Stimulated activated CD4-positive, alpha-beta T cell treated with anti-CD3 and anti-CD28 coated beads, Interleukin-1b, Interleukin-23, amount 100 ng/mL, for 48 hours (primary cell): ENCODE measurements at places on chromosomes 5 and 9.

DNA sequence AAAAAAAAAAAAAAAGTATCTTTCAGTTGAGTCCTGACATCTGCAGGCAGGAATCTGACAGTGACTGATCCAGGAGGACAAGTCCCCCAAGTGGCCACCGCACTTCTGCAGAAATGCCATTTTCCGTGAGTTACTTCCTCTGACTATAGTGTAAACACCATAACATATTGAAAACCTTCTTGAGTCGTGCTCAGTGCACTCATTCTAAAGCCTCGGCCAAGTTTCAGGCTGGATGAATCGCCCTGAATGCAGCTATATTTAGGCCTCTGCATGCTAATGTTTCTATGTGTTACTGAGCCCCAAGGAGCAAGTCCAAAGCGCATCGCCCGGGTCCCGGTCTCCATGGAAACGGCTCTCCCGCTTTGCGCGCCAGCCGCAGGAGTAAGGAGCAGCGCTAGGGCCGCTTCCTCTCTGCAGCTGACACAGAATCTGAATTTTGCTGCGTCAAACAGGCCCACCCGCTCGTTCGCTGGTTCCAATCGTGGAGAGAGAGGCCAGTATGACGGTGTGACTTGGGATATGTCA lies 335.4 kb downstream of the MSX2 start:
- DNase-seq = peak; percentile 14

GRCh38 chr9:89606049-89606623 lies 1.3 kb downstream of the GADD45G start:
- peak; percentile 28 for DNase-seq

DNA sequence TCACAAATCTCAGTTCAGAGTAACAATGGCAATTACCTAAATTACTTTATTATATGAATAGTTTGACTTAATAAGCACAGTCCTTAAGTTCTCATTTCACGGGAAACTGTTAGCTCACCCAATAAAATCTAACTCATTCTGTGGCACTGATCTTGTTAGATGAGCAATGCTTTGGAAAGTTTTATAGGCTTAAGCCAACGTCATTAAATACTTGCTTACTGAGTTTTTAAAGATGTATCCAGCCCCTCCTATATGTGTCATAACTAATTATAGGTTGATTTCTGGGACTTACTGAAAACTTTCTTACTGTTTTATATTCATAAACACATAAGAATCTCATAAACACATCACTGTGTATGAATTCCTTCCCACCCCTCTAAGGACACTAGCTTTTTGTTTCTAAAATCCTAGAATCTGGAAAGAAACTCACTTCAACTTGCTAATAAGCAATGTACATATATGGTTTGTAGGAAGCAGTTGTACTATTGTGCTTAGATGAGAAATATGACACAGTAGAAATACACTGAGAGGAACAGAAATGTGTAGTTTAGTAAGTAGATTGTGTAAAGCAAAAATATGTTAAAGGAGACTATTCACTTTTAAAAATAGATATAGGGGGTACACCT lies 14.1 kb upstream of the MARCOL start:
- DNase-seq = no peak

DNA sequence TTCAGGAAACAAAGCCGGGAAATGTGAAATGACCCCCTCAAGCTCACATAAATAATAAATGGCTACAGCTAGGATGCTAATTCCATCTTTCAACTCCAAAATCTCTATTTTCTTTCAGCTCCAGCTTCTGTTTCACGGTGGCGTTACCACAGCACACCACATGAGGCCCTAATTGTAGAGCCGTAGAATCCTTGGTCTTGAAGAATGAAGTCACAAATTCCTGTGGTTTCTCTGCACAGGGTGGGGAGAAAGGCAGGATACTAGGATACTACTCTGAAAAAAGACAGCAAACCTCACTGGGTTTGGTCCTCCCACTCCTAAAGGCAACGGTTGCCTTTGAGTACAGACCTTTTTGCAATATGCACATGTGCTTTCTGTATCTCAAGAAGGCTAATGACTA lies 13.9 kb upstream of the RARS1 start:
- DNase-seq = no peak

DNA sequence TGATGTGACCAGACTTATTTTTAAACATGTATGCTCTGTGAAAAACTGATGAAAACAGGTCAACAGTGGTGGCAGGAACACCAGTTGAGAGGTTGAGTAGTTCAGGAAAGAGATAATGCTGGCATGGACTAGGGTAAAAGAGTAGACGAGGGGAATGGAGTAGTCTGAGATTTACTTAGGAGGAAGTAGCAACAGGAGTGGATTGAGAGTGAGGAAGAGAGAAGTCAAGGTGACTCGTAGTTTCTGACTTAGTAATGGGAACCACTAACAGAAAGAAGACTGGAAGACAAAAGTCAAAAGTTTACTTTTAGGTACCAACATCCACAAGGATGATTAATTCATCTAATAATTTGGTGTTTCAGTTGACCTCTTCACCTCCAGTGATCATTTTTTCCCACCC lies 3.6 kb downstream of the SRA1 start:
- DNase-seq = no peak

DNA sequence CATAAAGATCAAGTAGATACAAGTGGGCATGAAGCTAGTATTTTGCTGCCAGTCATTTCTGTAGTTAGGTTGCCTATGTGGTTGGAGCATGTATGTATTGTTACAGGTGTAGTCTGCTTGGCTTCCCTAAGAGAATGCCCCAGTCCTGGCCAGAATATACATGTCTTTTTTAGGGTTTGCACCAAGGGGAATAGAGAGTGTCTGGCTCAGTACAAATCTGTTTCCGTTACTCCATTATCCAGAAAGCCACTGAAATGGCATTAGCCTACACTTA lies 23.2 kb downstream of the TGFBR1 start:
- no peak for DNase-seq

GRCh38 chr5:137754961-137755762 lies 999 bp upstream of the HNRNPA0 start:
- DNase-seq = no peak

DNA sequence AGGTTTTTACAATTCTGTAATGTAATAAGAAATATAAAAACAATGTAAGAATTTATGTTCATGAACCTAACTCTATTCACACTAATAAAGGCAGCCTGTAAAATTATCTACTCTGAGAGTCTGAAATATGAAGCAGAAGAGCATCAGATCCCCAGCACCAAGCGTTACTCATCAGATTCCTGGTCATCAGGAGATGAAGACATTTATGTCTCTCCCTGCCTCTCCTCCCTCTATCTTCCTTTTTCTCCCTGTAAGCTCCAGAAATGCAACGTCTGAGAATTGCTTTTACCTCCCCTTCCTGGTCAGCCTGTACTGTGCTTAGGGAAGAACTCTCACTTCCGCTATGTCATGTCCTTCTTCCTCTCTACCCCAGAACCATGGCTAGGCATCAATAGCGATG lies 114.4 kb upstream of the SLIT3 start:
- DNase-seq = no peak

- no peak for DNase-seq
These were observed 624.6 kb downstream of the BNC2 start for GRCh38 chr9:16245756-16246440.
